ENCODE measurements at places on chromosomes 3 and 15.

DNA sequence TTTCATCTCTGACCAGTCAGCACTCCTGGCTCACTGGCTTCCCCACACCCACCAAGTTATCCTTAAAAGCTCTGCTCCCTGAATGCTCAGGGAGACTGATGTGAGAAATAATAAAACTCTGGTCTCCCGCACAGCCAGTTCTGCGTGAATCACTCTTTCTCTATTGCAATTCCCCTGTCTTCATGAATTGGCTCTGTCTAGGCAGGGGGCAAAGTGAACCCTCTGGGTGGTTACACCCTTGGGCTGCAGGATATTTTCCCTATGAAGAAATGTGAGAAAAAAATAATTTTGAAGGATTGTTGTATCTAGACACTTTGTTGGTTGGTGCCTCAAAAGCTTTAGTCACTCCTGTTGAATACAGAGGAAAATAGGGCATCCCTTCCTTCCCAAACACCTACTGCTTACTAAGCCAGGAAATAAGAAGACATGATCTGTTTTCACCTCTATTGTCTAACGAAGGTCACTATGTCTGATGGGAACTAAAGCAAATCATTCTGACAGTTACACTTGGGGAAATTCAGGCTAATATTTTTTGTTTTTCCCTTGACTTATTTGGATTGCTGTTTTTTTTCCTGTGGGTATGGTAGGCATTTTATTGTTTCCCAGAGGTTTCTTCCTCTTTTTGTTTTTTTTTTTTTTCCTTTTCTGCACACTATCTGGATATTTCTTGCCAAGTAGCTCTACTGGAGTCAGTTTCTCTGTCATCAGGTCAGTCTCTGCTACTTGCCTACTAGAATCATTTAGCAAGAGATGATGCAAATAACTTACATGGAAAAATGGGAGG, 15.3 kb upstream of the TNFSF10 start:
- no peak for DNase-seq

DNA sequence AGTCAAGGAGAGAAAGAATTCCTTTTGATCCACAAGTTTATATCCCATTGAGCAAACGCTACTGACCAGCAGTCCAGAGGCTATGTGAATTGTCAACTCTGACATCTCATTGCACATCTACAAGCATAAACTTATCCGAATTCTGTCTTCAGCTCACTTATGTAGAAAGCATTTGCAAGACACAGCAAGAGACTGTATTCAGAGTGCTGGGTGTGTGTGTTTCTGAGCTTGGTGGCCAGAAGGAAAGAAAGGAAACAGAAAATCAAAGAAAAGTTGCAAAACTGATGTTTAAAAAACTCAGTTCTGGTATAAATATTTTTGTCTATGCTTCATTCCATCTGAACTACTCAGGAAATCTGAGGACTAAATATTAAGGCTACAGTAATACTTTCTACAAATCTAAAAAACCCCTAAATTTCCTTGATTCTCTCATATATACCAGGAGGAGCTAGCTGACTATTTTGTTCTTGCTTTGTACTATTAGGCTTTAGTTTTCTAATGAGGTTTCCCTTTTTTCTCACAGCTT, 45.5 kb downstream of the LSAMP start:
- DNase-seq, result no peak

GRCh38 chr3:115503394-115503793, 119.9 kb upstream of the GAP43 start:
- no peak for DNase-seq

DNA sequence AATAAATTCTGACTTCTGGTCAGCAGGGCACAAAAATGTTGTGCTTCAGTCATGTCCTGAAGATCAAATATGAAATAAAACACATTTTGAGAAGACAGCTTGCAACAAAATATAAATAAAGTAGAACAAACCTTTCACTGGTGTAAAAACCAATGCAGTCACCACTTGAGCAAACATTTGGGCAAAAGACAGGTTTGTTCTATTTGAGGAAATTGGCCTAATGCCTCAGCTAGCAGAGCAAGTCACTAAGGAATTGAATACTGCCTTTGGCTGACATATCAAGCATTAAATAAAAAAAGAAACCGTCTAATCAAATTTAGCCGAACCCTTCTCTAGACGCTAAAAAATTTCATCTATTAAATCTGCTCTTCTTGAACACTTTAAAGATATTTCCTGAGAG, 475.4 kb upstream of the CNTN3 start:
- DNase-seq, result no peak

GRCh38 chr15:63800241-63800640, 33.5 kb downstream of the HERC1 start:
- DNase-seq, result no peak

DNA sequence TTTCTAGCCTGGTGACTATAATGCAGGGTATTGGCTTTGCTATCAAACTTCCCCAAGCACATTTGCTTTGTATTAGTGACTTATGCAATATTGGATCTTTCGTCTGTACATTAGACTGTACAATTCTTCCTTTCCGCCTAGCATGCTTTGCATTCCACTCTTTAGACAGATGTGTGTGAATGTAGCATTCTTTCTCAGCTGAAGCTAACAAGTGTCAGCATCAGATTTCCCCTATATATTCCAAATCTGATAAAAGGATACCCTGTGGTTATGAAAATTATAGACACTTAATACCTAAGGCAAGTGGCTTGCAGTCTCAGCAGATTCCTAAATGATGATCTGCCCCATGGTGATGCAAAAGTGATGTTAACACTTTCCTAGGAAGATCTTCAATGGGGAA, 360.1 kb downstream of the CNTN4 start:
- no peak for DNase-seq

GRCh38 chr15:37931868-37932267, 2.6 kb upstream of the TMCO5A start:
- DNase-seq, result no peak

DNA sequence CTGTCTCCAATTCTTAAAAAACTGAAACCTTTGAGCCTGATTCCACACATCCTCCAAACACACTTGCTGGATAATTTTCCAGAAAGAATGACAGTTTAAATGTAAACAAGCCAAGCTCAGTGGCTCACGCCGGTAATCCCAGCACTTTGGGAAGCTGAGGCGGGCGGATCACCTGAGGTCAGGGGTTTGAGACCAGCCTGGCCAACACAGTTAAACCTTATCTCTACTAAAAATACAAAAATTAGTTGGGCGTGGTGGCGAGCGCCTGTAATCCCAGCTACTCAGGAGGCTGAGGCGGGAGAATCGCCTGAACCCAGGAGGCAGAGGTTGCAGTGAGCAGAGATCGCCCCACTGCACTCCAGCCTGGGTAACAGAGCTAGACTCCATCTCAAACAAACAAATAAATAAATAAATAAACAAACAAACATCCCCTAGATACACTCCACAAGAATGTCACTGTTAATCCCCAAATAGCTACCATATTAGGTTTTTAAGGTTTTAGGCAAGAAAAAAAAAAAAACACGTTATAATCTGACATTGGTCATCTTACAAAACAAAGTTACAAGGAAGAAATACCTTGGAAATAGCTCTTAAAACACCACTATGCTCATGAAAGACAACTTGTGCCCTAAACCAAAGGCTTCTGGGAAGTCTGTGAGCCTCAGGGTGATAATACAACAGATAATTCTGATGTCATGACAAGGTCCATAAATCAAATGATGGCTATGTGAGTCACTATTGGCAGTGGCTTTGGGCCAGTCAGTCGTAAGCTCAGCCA, 13.2 kb downstream of the TNIK start:
- no peak for DNase-seq

- DNase-seq, result no peak
Observed at GRCh38 chr3:157700405-157700804, 197.2 kb upstream of the VEPH1 start.

GRCh38 chr3:190175490-190175889, 54.8 kb upstream of the P3H2 start:
- no peak for DNase-seq

GRCh38 chr15:89822951-89823711, 8.5 kb upstream of the ANPEP start:
- no peak for DNase-seq

DNA sequence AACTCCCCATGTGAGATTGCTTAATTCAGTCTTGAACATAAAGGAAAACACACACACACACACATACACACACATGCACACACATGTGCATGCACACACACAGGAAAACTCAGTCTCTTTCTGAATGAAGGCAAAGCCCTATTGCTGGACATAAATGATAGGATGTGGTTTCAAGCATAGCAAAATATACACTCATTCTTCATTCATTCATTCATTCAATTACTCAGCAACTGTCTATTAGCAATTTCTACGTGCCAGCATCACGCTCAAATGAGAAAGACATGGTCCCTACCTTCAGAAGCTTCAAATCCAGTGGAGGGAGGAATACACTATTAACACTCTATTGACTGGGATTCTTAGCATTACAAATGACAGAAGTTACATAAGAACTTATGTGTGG, 41.8 kb upstream of the UBE2E2 start:
- DNase-seq, result no peak

- DNase-seq, result no peak
Observed at GRCh38 chr15:58732625-58733363, 16.7 kb downstream of the ADAM10 start.

DNA sequence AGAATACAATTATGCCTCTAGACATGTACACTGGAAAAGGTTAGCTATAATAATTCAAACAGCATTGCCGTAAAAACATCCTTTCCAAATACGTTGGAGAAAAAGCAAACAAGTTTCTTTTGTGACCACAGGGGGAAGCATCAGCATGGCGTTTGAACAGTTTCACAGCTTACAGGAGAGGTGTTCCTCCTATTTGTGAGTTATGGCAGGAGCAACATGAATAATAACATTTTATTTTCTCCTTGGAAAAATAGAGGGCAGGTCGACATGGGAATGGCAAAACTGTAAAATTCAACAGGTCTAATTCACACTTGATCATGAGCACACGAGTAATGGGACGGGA, 39.7 kb upstream of the GADL1 start:
- DNase-seq, result peak; percentile 48

DNA sequence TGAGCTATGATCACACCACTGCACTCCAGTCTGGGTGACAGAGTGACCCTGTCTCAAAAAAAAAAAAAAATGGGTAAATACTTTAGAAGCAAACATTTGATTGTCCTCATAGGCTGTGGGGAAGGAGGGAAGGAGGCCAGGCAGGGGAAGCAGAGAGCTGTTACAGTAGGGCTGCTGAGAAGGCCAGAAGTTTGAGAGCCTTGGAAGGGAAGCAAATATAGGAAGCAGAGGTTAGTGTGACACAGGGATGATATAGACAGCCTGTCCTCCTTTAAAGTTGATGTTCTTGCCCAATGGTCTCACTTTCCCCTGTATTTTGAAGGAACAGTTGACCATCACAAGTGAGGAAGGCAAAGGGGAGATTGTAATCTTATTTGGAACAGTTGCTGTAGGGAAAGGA, 5.3 kb upstream of the ALPK3 start:
- no peak for DNase-seq

- no peak for DNase-seq
Observed at GRCh38 chr3:98691897-98692296, 71.2 kb upstream of the ST3GAL6 start.

- no peak for DNase-seq
Observed at GRCh38 chr3:183430325-183430957, 2.0 kb upstream of the MCF2L2 start.

DNA sequence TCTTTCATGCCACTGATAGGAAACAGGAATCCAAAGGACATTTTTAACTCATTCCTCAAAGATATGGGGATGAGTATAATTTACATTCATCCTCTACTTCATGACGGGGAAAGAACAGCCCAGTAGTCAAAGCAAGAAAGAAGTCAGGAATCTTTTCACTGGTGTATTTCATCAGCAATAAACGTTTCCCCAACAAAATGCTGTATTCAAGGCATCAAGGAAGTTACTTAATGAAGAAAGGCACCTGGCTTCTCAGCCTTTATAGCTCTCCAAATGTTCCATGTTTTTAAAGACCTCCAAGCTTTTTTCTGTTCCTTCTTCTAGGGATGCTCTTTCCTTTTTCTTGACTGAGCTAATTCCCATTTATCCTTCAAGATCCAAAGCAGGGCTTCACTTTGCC, 221.5 kb upstream of the ICE2 start:
- DNase-seq, result no peak

GRCh38 chr15:48469271-48469670, 138.0 kb downstream of the DUT start:
- no peak for DNase-seq

DNA sequence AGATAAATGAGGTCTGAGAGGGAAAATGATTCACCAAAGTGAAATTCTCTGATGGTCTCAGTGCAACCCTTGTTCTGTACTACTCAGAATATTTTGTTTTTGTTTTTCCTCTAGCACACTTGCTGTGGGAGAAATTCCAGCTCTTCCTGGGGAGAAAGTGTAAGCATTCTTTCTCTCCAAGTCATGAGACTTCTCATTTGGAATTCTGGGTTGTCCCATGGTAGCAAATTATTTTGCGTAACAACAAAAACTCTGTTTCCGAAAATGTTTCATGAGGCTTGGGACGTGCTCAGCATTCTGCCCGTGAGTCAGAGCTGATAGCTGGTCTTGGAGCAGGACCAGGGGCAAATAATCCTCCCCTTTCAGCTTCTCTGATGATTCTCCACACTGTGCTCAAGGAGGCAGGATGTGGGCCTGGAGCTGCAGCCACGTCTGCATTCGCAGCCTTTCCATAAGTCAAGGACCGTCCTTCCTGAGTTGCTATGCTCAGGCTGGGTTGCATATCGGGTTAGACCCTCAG, 70.3 kb downstream of the SENP2 start:
- DNase-seq, result no peak

GRCh38 chr3:32335365-32336112, 56.1 kb upstream of the CMTM7 start:
- DNase-seq, result no peak

DNA sequence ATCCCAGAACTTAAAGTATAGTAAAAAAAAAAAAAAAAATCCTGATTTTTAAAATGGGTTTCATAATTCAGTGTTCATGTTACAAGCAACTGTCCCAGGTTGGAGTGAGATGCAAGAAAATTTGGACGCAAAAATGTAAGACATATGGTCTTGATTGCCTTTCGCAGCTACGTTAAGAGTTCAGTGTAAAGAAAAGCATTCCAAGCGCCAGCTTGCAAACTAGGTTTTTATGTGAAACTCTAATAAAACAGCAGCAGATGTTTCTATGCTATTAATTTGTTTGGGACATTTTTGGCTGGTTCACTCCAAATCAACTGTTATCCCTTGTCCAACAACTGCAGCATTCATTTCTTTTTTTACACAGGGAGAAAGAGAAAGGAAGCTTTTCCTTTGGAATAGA, 957.8 kb downstream of the ROBO1 start:
- peak; percentile 89 for DNase-seq

DNA sequence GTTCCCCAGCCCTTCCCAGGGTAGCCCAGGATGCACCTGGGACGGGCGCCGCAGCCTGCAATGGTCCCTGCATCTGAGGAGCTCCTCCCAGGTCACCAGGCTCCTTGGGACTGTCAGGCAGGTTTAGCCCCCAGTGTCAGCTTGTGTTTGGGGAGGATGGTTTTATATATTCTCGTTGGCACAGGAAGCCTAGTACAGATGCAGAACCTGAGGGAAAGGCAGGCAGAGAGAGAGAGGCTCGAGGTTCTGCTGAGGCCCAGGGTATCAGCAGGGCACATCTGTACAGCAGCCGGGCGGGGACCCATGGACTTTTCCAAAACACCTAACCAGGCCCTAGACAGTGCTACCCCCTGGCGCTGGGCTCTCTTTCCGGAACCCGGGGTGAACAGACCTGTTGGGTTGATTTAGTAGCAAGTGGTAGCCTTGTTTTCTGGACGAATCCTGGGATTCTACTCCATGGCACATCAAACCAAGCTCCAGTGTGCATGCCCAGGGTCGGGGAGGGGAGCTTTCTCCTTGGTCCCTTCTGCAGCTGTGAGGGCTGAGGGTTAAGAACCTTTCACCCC, 8.6 kb downstream of the PAK6 start:
- no peak for DNase-seq

- DNase-seq, result no peak
Observed at GRCh38 chr3:183764847-183765731, 60.3 kb downstream of the MAP6D1 start.

- no peak for DNase-seq
Observed at GRCh38 chr3:45387171-45387570, 1.2 kb upstream of the LARS2 start.

Data from muscle of arm (tissue), 14 donors.